Neural crest cell (in vitro differentiated cells): ENCODE measurements at places on chromosomes 13 and 19.
A peak's percentile ranks its signal among the peaks of the same experiment; 100 is the strongest.

DNA sequence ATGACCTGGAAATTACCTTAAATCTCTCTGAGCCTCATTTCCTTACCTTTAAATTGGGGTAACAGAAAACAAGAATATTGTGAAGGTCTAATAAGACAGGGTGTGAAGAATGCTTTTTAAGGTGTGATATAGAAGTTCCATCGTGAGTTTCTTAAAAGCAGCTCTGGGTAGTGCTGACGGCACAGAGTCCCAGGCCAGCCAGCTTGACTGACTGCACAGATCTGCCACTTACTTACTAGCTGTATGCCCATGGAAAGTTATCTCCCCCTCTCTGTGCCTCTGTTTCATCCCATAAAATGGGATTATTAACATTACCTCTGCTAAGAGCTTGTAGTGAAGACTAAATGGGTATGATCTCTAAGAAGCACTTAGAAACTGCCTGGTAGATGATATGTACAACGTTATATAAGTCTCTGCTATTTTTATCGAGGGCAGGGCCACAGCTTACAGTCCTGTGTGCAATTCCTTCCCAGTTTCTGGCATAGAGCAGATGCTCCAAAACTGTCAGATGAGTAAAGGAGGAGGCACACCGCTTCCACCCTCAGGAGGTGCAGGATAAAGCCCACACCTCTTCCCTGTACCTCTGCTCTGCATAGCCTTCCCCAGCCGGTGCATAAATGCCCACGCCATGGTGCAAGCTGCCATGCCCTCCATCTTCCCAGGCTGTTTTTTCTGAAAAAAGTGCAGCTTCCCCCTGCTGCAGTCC is 99.6 kb downstream of the MBNL2 start:
- DNase-seq: no peak

GRCh38 chr13:27466513-27466912 is 16.1 kb upstream of the MTIF3 start:
- DNase-seq: no peak

GRCh38 chr13:29684441-29684840 is 89.0 kb upstream of the SLC7A1 start:
- no peak for DNase-seq

DNA sequence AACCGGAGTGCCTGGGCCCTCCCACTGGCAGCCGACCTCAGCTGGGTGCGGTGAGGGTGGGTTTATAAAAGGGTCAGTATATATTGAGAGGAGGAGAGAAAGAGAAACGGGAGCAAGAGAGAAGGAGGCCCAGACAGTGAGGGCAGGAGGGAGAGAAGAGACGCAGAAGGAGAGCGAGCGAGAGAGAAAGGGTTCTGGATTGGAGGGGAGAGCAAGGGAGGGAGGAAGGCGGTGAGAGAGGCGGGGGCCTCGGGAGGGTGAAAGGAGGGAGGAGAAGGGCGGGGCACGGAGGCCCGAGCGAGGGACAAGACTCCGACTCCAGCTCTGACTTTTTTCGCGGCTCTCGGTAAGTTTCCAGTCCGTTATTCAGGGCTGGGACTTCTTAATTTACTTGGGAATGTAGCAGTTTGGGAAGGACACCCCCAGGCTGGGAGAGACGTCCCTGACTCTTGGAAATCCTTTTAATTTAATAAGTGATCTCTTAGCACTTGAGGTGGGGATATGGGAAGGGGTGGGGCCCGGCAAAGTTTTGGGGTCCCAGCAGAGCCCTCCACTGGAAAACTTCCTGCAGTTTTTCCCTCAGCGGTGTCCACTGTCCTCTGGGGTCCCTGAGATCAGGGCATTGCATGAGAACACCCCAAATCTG is at the start of gene EMP3:
TSS of gene EMP3 (plus strand) at position 288 of the 646 bp plus-strand sequence. CDS start 1,293 bp downstream, outside the sequence.
- peak; percentile 63 for DNase-seq

DNA sequence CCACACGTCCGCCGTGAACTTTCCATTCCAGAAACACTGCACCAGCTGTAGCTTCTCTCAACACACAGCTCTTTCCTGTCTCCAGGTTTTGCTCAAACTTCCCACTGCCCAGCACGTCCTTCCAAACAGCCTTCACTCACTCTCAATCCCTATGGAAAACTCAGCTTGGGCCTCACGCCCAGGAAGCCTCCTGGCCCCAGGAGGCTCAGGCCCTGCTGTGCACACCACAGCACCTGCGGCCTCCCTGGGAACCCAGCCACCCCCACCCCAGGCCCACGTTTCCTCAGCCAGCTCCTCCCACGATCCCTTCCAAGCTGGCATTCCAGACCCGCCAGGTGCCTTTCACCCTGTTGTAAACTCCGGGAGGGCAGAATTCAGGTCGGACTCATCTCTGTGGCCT is 35.2 kb downstream of the C13orf46 start:
- no peak for DNase-seq

DNA sequence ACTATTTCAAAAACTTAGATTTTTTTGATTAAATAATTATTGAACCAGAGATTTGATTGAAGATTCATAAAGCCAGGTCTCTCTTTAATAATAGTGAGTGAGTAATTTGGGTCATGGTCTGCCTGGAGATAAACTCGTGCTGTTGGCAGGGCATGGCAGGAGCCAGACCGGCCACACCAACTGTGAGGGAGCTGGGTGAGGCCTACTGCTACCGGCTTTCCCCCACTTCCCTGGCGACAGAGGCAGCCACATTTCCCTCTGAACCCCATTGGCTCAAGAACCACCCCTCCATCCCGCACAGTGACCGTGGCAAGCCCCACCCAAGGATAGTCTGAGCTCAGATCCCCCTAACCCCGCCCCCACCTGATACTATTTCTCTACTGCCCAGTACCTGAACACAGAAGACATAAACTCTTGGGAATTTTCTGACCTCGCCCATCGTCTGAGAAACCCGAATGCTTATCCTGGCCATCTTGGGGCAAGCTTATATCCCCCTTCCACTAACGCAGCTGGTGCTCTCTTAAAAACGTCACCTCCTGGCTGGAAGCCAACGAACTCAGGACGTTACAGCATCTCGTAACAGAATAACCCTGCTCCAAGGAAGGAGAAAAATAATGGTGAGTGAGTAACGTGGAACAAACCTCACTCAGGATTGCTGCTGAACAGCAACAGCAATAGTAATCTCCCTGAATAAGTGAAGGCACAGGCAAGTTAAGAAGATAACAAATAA is 627.6 kb upstream of the PCDH9 start:
- DNase-seq: no peak

DNA sequence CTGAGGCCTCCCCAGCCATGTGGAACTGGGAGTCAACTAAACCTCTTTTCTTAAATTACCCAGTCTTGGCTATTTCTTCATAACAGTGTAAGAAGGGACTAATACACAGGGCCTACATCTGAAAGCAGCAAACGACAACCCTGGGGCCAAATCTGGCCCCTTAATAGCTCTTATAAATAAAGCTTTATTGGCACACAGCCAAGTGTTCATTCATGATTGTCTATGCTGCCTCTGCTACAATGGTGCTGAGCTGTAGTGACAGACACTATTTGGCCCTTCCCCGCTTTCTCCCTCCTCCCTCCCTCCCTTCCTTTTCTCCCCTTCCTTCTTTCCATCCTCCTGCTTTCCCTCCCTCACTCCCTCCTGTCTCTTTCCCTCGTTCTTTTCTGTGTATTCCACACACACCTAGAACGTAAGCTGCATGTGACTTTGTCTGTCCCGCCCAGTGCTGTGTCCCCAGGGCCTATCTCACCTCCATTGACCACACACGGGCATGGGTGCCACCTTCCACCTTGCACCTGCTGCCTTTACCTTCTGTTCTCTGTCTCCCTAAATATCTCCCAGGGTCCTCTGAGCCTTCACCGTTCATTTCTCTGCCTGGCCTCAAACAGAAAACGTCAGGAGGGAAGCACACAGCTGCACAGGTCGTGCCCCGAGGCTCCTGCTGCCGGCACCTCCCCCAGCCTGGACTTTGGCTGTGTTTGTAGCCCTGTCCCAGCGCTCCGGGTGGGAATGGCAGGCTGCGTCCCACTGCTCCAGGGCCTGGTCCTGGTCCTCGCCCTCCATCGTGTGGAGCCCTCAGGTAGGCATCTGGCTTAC is at the start of gene PROZ:
TSS of gene PROZ (plus strand) at position 720 of the 819 bp plus-strand sequence. CDS start at position 733, 13 bp downstream.
- DNase-seq: no peak

- no peak for DNase-seq
Observed at GRCh38 chr19:47778954-47779351, 450 bp downstream of the SELENOW start.

DNA sequence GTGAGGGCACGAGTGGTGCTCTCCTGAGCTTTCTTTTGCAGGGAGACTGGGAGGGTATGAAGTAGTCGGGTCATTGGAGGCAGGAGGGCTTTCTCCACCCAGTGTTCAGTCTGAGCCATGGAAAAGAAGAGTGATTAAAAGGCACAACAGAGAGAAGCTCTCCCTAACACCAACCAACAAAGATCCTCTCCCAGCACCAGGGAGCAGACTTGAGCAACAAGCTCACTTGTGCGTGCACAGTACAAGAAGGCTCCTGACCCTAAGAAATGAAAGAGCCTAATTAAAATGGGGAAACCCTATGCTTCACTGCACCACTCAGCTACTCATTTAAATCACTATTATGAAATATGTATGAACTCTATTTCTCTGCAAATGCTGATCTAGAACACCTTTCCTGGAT is 276.3 kb upstream of the SOX21 start:
- no peak for DNase-seq

GRCh38 chr13:46655377-46656180 is 102.6 kb downstream of the LRCH1 start:
- DNase-seq: no peak

- no peak for DNase-seq
Observed at GRCh38 chr19:2266183-2266993, 10.2 kb upstream of the JSRP1 start.

GRCh38 chr13:75512253-75512652 is 25.4 kb downstream of the COMMD6 start:
- DNase-seq: no peak

DNA sequence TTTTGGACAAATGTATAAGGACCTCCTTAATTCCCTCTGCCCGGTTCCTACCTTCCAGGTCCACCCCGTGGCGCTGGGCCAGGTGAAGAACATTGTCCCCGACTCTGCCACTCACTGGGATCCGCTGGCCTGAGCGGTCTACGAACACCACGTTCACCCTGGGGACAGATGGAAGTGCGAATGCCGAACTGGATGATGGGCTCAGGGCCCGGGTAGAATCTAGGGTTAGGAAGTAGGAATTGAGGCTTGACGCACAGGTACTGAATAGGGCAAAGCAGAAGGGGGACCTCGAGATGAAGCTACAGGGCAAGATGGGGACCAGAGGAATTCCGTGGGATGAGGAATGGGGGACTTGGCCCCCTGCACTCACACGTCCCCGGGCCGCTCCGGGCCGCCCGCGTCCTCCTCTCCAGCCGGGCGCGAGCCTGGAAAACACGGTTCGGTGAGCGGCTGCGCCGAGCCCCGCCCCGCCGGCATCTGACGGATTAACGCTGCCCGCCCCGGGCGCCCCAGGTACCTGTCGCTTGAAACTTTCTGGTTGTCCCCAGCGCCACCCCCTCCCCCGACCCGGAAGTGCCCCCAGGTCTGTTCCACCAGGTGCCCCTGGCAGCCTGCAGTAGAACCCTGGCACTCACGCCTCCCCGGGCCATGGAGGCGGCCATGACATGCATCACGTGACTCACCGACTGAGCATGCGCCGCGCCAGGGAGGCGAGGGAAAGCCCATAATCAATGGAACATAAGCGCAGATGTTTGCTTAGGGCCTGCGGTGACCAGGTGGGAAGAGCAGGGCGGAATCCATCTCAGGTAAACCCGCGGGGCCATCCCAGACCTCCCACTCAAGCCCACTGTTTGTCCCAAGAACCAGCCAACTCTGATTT is at the start of gene FDX2:
TSS of gene FDX2 (minus strand) at position 681 of the 880 bp plus-strand sequence. CDS start at position 662, 19 bp downstream.
- peak; percentile 87 for DNase-seq

DNA sequence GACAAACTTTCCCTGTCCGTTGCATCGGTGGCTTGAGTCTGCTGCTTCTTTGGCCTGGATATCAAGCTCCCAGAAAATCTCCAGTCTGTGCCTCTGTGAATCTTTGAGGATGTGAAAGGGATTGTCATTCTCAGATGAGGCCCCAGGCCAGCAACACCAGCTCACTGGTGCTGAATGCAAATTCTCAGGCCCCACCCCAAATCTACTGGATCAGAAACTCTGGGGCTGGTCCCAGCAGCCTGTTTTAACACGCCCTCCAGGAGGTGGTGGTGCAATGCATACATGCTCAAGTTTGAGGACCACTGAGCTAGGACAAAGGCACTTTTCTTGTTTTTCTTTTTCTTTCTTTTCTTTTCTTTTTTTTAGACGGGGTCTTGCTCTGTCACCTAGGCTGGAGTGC is 23.6 kb downstream of the TNFSF11 start:
- no peak for DNase-seq

DNA sequence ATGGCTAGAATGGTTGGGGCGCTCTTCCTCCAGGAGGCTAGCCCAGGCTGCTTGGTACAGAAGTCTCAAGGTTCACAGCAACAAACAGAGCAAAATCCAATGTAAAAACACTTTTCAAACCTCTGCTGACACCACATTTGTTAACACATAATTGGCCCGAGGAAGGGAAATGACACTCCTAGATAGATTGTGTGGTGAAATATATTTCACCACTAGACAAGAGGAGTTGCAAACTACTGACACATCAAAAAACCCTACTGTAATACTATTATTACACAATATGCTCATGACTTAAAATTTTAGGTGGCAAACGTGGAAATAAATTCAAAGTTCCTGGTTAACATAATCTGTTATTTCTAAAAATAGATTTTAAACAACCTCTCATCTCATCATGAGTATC is 643.6 kb downstream of the PCDH9 start:
- DNase-seq: no peak

DNA sequence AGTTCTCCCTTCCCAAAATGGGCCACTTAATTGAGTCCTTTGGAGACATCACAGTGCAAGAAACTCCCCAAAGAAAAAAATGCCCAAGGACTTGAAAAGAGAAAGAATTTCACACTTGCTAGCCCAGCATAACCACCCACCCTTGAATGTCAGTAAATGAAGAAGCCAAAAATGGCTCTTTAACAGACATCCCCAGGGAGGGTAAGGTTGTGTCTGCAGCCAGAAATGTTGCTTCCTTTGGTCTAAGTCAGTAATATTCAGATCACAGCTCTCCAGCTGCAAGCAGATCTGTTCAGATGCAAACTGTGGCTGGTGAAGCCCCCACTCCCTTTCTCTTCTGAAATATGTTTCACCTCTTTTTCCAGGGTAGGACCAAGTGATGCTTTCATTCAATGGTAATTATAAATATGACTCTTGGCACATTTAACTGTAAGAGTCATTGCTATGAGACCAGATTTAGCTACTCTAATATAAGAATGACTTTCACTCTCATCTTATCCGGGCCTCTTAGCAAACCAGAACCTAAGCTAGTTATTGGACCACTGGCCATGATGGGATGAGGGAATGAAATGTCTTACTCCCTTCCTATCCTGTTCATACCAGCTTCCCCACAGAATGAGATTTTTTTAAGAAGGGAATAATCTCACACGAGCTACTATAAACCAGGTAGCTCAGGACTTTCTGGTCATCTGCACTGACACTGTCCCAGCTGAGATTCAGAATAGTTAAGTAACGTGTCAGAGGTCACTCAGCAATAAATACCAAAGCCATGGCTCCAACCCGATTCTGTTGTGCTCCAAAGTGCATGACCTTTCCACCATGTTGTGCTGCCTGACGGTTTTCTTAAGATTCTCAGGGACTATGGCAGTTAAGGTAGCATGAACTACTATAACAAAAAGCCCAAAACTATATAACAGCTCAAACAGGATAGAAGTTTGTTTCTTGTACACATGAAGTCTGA is 234.1 kb downstream of the FOXO1 start:
- DNase-seq: no peak

GRCh38 chr19:5308451-5309437 is 31.9 kb downstream of the PTPRS start:
- DNase-seq: no peak

GRCh38 chr13:94560116-94560515 is 35.8 kb downstream of the TGDS start:
- no peak for DNase-seq

- no peak for DNase-seq
Observed at GRCh38 chr13:99260216-99260615, 2.0 kb upstream of the GPR18 start.
